ENCODE measurements at places on chromosomes 1 and 21.

DNA sequence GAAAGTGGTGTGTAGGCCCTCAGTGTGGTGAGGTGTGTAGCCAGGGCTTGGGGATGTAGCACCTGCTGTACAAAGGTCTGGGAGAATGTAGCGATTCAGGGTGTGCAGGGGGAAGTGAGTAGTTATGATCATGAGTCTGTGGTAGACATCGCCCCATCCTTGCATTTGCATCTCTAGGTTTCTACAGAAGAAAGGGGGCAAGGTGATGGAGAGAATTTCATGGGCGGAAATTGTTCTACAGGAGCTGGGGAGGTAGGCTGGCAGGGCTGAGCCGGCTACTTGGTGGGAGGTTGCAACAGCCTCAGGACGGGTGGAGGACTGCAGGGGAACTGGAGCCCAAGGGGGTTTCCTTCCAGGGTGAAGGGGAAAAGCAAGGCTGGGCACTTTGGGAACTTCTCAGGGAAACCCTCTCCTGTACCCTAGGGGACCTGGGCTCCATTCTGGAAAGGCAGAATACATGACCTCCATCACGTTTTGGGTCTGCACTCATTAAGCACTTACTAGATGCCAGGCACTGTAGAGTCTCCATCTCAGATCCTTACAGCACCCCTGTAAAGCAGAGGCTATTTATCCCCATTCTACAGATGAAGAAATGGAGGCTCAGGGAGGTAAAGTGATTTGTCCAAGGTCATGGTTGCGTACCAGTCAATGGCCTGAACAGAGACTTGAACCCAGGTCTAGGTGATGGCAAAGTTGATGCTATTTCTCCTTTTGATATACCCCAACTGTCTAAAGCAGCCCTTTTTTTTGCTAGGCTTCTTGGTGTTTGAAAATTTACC lies 14.5 kb upstream of the TNFRSF1B start:
- DNase-seq, result peak; percentile 92

GRCh38 chr1:77253211-77253610 lies 28.6 kb upstream of the AK5 start:
- no peak for DNase-seq

DNA sequence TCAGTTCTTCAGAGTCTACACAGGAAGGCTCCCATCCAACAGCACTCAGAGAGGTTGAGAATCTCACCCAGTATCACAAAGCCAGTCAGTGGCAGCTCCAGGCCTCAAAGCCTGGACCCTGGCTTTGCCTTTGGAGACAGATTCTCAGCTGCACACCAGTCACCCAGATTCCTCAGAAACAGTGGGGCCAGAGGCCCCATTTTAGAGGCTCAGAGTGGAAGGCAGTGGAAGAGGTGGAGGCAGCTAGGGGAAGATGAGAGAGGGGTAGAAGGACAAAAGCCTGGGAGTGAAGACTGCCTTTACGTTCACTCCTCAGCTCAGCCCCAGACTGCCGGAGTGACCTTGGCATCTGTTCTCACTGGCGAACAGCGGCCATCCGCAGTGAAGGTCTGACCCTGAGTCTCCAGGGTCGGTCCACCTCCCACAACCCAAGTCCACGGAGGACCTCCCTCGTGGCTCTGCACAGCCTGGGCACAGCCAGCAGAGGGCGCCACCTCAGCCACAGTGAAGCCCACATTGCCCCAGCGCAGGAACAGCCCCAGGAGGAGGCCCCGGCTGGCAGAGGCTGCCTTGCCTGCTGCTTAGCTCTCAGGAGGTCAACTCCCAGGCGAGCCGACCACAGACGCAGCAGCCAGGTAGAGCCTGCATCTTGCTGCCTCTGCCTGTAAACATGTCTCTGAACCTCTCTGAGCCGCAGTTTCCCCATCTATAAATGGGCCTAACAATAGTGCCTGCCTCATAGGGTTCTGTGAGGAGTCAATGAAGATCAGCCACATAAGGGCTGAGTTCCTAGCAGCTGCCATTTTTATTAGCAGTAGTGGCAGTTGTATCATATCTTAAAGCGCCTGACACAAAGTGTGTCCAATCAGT lies 5.9 kb upstream of the FNDC5 start:
- peak; percentile 67 for DNase-seq

DNA sequence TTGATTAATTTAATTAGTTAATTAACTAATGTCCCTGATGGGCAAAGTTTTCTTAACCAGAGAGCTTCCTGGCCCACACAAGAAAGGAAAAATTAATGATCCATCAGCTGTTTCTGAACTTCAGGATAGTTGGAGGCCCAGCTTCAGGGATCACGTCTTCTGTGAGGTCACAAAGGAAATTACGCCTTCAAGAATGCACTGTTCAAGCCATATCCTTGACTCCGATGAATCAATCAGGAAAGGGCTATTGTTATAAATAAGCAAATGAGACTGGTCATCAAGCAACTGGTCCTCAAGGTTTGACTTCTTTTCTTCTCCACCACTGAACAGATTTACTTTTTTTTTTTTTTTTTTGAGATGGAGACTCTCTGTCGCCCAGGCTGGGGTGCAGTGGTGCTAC lies 40.6 kb downstream of the TCP10L start:
- DNase-seq, result no peak

GRCh38 chr1:104921525-104921924 lies 1171.8 kb downstream of the AMY1C start:
- no peak for DNase-seq

DNA sequence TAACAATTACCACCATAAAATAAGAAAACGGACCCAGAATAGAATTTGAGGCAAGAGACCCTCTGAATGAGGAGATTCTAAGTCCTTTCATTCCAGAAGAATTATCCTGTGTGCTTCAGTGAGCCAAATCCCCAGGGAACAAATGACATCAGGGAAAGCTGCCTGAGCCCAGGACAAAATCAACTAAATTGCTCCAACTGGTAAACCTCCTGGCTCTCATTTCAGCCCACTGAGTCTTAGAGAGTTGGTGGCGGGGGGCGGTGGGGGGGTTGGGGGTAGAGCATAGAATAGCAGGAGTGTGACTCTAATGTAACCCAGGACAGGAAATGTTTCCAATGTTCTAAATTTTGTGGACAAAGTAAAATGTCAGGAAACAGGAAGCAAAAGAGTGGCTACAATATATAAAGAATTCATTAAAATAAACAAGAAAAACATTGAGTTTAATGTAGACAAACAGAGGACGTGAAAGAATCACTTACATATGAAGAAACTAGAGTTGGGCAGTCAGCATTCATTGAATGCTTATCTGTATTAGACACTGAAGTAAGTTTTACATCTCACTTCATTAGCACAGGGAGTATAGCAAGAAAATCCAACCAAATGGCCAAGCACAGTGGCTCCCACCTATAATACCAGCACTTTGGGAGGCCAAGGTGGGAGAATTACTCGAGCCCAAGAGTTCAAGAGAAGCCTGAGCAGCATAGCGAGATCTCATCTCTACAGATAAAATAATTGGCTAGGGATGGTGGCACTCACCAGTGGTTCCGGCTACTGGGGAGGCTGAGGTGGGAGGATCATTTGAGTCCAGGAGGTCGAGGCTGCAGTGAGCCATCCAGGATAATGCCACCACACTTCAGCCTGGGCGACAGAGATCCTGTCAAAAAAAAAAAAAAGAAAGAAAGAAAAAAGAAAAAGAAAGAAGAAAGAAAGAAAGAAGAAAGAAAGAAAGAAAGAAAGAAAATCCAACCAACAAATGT lies 75.1 kb downstream of the DHRS3 start:
- DNase-seq, result no peak

GRCh38 chr1:57235730-57236510 lies 187.9 kb downstream of the DAB1 start:
- DNase-seq, result no peak

DNA sequence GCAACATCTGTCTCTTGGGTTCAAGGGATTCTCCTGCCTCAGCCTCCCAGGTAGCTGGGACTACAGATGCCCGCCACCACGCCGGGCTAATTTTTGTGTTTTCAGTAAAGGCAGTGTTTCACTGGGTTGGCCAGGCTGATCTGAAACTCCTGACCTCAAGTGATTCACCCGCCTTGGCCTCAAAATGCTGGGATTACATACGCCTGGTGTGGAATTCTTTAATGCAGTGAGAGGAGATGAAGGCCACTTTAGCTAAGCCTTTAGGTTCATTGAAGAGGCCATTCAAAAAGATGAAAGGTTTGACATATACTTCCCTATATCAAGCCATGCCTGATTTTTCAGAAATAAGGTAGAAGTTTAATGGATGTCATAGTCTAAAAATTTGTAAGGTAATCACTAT lies 162.7 kb downstream of the ST6GALNAC3 start:
- no peak for DNase-seq

GRCh38 chr1:44701141-44701573 lies 26.6 kb downstream of the ARMH1 start:
- no peak for DNase-seq

DNA sequence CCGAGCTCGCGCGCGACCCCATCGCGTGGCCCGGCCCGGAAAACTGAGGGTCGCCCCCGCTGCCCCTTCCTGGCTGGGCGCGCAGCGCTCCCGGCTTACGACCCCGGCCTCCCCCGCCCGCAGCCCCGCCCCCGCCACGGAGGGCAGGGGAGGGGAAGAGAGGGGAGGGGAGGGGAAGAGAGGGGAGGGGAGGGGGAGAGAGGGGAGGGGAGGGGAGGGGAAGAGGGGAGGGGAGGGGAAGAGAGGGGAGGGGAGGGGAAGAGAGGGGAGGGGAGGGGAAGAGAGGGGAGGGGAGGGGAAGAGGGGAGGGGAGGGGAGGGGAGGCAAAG lies 6.7 kb upstream of the ANKRD65 start:
- DNase-seq, result no peak

- DNase-seq, result no peak
These were observed 36.4 kb downstream of the ZNF684 start for GRCh38 chr1:40567825-40568224.

DNA sequence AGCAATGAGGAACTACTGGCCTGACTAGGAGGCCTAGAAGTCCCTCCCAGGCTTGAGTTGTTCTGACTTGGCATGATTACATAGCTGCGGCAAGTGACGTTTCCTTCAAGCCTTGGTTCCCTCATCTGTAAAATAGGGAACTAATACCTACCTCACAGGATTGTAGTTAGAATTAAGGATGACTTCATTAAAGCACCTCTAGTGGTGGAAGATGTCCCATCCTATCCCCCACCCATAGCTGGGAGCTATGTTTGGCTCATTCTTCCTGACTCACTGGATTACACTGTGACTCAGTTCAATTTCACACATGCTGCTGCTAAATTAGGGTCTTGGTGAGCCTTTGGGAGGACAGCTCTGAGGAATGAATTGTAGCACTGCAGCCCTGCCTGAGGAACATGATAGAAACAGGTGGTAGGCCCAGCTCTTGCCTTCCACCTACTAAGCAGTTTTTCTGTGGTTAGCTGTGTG lies 6.0 kb upstream of the SHISA4 start:
- peak; percentile 75 for DNase-seq

DNA sequence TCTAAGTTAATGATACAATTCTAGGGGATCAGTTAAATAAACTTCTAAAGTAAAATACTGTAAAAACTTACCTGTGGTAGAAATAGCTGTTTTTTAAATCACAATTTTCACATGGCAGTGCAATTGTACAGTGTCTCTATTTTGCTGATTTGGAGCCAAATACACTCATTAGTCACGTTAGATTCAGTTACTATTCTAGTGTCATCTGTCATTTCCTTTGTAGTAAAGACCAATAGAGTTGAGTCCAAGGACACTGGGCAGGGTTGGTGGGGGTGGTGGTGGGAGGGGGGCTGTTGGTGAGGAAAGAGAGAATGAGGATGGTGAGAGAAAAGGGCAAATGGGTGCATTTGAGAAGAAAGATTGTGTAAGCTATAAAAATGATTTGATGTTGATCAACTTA lies 33.6 kb downstream of the CD55 start:
- DNase-seq, result no peak

- DNase-seq, result no peak
These were observed 27.0 kb downstream of the PAX7 start for GRCh38 chr1:18657506-18658201.

DNA sequence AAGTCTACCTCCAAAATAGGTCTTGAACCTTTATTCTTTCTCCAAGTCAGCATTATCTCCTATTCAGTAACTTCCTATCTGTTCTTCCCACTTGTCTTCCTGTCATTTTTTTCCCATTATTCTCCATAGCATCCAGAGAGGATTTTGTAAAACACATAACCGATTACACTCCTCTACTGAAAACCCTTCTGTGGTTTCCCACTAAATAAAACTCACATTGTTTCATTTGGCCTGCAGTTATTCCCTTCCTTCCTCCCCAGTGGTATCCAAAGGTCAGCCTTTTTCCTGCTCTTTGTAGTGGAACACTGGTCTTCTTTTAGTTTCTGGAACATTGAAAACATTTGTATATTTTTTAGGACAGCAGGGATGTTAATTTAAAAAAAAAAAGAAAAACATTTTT lies 266.0 kb downstream of the GPR52 start:
- no peak for DNase-seq

DNA sequence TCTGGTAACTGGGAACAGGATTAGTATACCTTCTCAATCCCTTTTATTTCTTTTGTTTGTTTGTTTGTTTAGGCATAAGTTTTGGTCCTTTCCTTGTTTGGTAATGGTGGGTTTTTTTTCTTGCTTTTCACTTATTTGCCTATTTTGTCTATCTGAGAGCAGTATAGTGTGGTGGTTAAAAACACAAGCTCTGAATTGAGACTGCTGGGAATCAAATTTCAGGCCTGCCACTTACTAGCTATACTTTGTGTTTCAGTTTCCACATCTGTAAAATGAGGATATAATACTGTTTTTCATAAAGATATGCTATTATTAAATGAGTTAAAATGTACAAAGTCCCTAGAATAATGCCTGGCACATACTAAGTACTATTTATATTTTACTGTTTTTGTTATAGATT lies 81.6 kb upstream of the IVNS1ABP start:
- no peak for DNase-seq

GRCh38 chr1:84135341-84135740 lies 8.7 kb upstream of the PRKACB start:
- DNase-seq, result no peak

DNA sequence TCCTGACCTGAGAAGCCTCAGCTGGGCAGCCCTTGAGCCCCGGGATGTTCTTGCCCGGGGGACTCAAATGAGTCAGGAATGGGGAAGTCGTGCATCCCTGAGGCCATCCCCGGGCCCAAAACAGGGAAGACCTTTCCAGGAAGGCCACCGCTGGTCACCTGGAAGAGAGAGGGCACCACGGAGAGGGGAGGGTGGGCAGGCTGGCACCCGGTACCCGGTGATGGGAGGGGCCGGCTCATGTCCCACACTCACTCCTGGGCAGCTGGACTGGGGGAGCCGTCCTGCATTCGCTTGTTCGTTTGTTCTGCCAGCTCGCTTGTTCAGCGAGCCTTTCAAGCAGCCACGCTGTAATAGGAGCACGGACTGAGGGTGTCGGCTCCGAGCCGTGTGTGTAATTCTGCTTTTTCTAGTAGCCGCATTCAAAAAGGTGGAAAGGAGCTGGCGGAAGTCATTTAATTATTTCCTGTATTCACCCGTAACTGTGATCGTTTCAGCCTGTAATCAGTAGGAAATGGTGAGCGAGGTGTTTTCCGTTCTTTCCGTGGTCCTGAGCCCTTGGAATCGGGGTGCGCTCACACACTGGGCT lies 48.4 kb upstream of the CCDC27 start:
- peak; percentile 39 for DNase-seq

Measured in B cell (primary cell).